ENCODE measurements at places on chromosomes 4 and X.

DNA sequence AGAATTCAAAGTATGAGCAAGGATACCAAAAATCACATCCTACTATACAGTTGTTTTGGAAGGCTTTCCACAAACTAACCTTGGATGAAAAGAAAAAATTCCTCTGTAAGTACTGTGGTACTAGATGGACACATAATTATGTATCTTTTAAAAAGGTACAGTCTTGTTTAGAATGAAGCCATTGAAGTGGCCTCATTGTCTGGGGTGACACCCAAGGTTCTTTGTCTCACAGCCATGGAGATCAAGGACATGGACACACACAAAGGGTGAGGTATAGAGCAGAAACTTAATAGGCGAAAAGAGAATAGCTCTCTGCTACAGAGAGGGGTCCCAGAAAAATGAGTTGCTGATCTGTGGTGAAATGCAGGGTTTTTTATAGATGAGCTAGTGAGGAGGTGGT lies 16.8 kb upstream of the HERC5 start:
- DNase-seq = no peak

- DNase-seq = no peak
Measured at GRCh38 chr4:118367872-118368271, 15.1 kb upstream of the PRSS12 start.

- no peak for DNase-seq
Measured at GRCh38 chrX:133999031-133999705, 13.8 kb upstream of the GPC3 start.

DNA sequence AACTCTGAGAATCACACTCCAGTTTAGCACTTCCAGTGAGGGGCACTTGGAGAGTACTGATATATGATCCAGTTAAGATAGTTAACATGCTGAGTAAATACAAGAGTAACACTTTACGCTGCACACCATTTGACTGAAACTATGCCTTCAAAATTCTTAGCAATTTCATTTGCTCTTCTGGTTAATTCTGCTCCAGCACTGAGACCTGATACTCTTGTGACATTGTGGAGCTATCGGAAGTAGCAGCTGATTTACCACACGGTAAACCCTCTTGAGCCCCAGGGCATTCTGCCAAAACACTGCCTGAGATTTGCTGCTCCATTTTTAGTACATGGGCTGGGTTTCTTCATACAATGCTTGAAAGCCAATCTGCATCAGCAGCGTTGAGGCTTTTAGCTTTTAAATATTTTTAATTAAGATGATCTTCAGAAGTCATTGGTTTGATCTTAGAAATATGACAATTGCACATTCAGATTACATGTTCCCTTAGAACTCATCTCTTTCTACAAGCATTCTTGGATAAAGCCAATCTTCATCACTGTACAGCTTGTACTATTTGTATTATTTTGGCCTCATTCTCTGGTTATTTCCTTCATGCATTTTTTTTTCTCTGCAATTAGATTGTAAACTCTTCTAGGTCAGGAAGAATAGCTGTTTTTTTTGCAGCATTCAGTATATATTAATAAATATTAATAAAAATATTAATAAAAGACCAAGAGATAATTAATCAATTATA lies 67.8 kb upstream of the ETNPPL start:
- DNase-seq = peak; percentile 89

DNA sequence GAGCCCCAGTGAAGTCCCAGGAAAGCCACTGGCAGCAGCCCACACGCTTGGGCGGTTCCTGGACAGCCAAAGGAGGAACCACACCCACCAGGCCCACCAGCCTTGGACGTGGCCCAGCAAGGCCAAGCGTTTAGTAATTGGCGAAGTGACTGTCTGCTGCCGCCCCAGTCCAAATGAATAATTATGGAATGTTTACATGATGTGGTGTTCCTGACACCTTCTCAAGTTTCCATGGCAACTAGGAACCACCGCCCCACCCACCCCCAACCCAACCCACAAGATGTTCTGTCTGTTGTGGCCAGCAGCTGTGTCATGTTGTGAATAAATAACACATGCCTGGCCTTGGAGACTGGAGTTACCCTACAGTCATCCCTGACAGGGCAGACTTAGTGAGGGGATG lies 22.3 kb downstream of the APLN start:
- no peak for DNase-seq
